ENCODE measurements at places on chromosomes 4 and X.

GRCh38 chr4:158161551-158162354, 11.1 kb downstream of the GASK1B start:
- DNase-seq = no peak

DNA sequence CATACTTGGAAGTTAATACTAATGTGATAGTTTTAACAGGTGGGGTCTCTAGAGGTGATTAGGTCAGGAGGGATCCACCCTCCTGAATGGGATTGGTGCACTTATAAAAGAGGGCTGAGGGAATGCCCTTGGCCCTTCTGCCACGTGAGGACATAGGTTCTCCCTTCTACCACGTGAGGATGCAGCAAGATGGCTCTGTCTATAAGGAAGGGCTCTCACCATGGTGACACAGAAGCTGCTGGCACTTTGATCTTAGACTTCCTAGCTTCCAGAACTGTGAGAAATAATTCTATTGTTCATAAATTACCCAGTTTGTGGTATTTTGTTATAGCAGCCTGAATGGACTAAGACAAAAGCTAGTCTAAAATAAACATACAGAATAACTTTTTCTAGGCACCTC, 1.0 kb downstream of the AADAT start:
- DNase-seq = no peak

DNA sequence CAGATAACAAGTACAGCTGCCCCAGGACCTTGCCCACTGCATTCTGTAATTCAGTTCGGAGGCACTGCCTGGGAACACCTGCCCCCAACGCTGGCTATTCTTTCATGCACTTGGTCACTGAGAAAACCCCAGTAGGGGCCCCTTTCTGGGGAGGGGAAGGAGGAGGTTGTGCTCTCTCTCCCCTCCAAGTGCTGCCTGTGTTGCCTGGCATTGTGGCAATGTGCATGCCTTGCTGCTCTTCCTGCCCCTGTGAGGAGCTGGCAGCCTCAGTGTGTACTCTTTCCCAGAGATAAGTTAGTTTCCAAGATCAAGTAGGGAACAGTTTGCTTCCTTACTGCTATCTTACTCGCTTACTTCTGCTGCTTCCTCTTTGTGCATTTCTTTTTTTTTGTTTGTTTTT, 90.8 kb downstream of the AASDH start:
- DNase-seq = no peak

- DNase-seq = no peak
Observed at GRCh38 chr4:126081336-126081735, 766.6 kb downstream of the FAT4 start.

DNA sequence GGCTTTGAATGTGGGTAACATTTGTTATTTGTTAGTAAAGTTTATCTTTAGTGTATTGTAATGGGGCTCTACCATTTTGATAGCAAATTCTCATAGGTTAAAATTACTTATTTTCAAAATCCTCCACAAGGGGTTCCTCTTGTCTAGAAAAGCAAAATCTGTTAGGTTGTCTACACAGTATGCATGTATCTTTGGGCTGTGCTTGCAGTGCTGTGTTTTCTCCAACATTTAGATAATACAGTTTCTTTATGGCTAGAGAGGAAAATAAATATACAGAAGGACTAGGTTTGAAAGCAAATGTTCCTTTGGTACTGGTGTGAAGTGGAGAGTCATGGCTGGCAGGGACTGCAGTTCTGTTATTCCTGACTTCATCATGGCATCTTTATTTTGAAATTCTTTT, 40.3 kb downstream of the POLR2B start:
- DNase-seq = no peak

DNA sequence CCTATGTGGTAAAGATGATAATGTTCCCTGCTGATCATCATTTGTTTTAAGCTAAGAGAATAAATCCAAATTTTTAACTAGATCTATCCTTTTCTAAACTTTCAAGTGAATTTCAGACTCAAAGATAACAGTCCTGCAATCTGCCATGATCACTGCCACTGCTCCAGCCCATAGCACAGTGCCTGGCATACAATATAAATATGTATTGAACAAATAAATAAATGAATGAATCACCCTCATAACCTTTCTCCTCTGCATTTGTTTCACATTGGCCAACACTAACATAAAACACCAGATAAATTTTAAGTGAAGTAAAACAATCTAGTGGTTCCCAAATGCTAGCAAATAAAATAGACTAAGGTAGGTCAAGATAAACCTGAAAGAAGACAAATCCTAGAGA, 439.0 kb downstream of the GPM6A start:
- no peak for DNase-seq

GRCh38 chrX:46034868-46035267, 510.4 kb downstream of the ZNF674 start:
- peak; percentile 1 for DNase-seq

GRCh38 chr4:86014599-86014998, 345.3 kb downstream of the MAPK10 start:
- DNase-seq = no peak

GRCh38 chr4:185716141-185716551, 95.8 kb downstream of the SORBS2 start:
- DNase-seq = no peak

GRCh38 chrX:40202456-40202855, 104.7 kb upstream of the BCOR start:
- no peak for DNase-seq

GRCh38 chr4:166688835-166689234, 545.5 kb downstream of the SPOCK3 start:
- no peak for DNase-seq

DNA sequence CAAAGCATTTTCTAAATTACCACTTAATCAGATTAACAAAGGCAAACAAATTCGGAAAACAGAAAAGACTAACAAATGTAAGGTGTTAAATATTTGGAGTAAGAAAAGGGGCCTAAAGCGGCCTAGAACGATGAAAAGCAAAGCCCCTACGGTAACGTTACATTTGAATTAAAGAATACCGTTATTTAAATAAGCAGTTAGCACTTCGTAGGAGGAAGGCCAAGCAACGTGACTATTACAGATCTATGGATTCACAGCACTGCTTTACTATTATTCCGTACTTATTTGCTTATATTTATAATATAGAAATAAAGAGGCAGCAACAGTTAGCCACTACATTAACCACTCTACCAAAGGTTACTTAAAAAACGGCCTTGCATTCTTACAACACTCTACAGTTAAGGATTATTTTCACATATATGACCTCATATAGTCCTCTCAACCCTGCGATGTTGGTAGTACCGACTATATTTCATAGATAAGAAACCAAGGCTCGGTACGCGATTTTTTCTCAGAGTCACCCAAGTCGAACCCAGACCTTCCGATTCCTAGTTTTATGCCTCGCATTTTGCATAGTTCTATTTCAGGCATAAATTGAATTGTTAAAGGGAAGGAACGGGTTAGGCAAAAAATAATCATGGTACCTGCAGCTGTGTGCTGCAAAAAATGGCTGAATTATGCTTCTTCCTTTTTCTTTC, 2.9 kb downstream of the KLHL15 start:
- no peak for DNase-seq

DNA sequence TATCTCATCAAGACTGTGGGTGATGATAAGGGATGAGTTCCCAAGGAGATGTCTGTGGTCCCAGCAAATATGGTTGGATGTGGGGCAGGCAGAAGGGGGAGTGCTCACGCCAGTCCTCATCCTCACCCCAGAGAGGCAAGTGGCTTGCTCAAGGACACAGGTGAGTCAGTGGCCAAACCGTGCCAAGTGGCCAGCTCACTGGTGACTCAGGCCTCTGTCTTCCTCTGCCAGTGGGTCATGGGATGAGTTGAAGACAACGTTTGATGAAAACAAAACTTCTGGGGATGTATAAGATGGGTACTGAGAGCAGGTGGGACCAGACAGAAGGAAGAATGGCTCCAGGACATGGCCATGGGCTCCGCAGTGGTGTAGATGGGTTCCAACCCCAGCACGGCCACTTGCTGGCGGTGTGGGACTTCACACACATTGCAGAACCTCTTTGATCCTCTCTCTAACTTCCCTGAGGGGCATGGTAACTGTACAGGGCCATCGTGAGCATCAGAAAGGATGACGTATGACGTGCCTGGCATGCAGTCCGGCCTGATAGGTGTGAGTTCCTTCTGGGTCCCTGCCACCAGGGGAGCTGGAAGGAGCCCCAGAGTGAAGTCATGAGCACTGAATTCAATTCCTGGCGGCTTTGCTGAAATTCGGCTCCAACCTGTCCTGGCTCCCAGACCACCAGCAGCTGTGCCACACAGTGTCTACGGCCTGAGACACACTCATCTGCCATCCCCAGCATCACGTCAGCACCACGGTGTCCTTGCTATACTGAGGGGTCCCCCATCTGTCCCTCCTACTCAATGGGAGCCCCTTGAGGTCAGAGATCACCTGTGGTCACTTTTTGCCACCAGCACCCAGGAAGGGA, 41.3 kb upstream of the GPR78 start:
- no peak for DNase-seq

- no peak for DNase-seq
Observed at GRCh38 chr4:80926446-80926845, 104.1 kb upstream of the BMP3 start.

GRCh38 chr4:188417181-188417580, 277.9 kb downstream of the TRIML1 start:
- peak; percentile 30 for DNase-seq

DNA sequence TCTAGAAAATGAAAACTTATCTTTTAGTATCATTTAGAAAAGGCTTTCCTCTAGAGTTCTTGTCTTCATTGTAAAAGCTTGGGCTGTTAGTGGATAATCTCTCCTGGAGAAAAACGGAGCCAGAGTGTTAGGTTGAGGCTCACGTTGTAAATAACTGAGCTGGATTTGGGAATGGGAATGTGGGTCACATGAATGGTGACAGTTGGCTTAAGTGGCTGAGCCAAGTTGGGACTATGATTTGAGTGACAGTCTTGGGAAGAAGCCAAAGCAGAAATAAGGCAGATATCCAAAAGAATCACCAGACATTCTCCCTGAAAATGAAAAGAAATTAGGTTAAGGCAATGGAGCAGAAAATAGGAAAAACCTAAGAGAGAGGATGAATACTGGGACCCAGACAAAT, 33.6 kb upstream of the PDGFC start:
- no peak for DNase-seq

- peak; percentile 36 for DNase-seq
Observed at GRCh38 chrX:154719132-154719675, 31.7 kb downstream of the GAB3 start.

GRCh38 chr4:117596917-117597480, 437.3 kb upstream of the NDST3 start:
- no peak for DNase-seq

GRCh38 chr4:110944501-110944900, 321.6 kb upstream of the PITX2 start:
- no peak for DNase-seq

GRCh38 chrX:153491351-153491914, 3.3 kb upstream of the BGN start:
- DNase-seq = no peak

DNA sequence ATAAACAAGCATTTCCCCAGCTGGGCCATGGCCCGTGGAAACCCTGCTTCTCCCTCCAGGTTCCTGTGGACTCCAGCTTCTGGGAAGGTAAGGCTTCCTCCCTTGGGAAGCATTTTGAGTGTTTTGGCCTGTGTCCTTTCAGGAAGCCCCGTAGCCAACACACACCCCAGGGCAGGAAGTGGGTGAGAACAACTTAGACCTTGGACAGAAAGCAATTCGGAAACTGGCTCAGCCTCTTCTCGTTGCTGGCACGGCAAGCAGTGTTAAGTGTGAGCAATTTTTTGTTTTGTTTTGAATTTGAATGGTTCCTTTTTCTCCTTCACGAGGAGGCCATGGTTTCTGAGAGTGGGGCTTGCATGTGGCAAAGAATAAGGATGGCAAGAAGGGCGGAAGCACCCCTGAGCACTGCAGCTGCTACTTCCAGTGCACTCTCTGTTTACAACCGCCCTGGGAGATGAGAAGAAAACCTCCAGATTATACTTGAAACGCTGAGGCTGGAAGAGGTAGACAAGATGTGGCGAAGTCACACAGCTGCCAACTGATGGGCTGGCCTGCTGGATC, 14.1 kb upstream of the CYTL1 start:
- peak; percentile 57 for DNase-seq

DNA sequence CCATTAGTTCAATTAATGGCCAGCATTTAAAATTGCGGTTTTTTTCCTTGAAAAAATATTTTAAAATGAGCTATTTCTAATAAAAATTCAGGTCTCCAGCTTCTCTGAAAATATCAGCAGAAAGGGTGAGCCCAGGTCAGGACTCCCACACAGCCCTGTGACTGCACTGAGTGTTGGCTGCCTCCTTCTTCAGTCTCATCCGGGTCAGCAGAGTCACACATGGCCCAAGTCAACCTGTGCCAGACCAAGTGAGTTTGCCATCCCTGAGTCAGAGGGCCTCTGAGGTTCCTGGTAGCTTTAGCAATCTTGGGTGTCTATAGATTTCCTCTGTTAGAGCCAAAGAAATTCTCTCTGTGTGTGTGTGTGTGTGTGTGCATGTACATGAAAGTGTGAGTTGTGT, 22.1 kb upstream of the MSX1 start:
- DNase-seq = no peak

- peak; percentile 31 for DNase-seq
Observed at GRCh38 chrX:119698845-119699244, 5.9 kb upstream of the SEPTIN6 start.

DNA sequence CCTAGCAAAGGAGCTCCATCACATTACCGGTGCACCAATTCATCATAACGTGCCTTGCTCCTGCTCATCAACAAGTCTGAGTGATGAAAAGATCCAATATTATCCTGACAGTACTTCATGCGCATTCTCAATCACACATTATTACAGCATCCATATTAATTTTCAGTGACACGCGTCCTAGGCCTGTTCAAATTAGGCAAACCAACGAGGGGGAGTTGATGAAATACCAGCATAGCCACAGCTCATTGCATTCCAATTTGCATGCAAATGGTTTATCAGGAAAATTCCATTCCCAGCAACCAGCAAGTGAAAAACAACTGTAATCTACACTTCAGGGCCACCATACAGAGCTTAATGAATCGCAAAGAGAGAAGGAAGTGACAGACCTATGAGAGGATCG, 236.9 kb downstream of the DCLK2 start:
- DNase-seq = peak; percentile 36

DNA sequence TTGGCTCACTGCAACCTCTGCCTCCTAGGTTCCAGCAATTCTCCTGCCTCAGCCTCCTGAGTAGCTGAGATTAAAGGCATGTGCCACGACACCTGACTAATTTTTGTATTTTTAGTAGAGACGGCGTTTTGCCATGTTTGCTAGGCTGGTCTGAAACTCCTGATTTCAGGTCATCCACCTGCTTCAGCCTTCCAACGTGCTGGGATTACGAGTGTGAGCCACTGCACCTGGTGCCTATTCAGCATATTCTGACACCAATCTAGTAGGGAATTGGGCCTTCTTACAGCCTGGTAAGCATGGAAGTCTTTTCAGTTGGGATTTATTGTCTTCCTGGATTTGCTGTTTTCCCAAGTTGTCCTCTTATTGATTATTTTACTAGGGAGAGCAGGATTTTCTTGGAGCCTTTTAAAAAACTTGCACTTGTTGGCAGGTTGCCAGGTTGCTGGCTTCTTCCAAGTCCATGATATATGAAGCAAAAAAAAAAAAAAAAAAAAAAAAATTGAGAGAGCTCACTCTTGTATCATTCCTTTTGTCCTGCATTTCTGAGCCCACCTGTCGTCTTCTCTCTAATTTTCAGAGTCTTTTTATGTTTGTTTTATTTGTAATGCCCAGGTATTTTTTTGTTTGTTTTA, 43.7 kb downstream of the TMPRSS11E start:
- no peak for DNase-seq

Data from Ammon's horn (tissue), 1 donor.